ENCODE measurements at places on chromosomes 6 and 20.

GRCh38 chr6:33492093-33492492, 37.7 kb downstream of the ZBTB9 start:
- no peak for DNase-seq

GRCh38 chr6:137849181-137849980, 17.7 kb upstream of the TNFAIP3 start:
- DNase-seq: no peak

GRCh38 chr6:106525107-106525881, 104.0 kb downstream of the RTN4IP1 start:
- no peak for DNase-seq

- DNase-seq: no peak
These were observed 14.7 kb upstream of the SIM1 start for GRCh38 chr6:100479179-100480035.

DNA sequence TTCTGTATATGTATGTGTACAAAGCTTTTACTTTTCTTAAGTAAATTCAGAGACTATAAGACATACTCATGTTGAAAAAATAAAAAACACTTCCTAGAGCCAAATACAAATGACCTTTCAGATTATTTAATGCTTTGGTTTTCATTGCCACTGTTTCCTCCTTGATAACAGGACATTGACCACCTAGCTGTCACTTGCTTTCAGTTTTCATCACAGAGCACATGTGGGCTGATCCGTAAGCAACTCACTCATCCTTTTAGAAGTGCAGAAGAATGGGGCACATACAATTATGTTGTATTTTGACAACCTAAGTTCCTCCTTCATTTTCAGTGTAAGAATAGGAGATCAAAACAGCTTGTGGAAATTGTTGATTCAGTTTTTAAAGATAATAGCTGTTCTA, 6.2 kb downstream of the ZBTB2 start:
- no peak for DNase-seq

DNA sequence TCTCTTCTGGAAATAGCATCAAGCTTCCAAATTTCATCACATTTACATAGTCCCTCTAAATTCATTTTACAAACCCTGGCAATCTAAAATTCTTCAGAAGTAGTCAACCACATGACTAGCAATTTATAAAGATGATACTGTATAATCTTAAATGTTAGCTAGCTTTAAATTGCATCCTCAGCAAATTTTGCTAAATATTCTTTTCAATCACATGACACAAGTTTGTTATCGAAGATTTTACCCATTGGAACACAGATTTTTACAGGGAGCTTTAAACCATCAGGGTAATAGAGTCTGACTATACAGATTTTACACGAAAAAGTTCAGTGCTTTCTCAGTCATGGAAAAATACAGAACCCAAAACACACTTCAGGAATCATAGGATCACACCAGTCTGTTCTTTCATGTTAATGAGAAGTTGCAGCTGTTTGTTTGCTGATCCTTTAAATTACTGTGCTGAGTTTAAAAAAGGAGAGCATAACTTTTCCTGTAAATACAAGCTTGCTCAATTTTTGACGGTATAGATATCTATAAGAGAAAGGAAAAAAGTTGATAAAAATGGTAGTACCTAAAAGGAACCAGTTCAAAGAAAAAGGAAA, 445.8 kb upstream of the ADGRB3 start:
- DNase-seq: no peak

DNA sequence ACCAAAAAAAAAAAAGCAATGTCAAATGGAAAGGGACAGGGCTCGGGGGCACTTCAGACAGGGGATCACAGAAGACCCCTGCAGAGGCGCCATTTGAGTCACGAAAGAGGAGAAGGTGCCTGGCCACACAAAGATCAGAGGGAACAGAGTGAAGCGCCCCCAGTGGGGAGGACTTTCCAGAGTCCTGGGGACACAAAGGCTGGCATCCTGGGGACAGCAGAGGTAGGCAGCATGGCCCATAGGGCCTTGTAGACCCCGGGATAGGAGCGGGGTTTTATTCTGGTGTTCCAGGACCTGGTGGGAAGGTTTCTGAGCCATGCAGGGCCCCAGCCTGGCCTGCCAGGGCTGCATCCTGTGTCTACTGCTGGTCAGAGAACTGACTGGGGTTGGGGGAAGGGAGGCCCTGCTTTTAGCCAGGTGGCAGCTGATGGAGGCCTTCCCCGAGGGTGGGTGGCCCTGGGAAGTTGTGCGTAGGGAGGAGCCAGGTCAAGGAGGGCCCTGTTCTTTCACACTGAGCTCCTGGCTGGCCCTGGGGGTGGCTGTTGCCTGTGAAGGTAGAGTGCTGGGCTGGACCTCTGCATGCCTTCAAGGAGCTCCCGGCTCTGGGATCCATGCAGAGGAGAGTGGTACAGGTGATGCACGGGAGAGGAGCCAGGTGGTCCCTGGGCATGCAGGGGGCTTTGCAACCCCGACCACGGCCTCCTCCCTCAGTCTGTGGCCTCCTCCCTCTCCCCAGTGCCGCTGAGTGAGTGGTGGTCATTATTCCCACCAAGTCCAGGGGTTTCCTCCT, 117.9 kb downstream of the CDH4 start:
- no peak for DNase-seq

- no peak for DNase-seq
These were observed 858 bp downstream of the BCAS1 start for GRCh38 chr20:54069501-54069971.
